Fibroblast of upper back skin (primary cell): ENCODE measurements at places on chromosomes 5 and 9.

DNA sequence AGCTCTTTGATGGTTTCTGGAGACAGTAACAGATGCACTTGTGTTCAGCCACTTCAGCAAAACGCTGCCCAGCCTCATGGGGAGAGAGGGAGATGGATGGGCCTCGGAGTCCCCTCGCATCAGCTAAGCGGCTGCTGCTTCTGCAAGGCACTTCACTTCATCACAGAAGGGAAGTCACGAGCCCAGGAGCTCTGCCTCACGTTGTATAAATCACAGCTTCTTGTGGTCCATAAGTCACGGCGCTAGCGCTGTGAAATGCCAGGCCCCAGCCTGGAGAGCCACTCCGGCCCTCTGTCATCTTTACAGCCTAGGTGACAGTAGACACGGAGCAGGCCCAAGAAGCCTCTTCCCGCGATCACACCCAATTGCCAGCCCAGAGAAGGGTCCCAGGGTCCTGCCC lies 23.4 kb downstream of the DBH start:
- no peak for DNase-seq

GRCh38 chr9:341634-342421 lies 127.2 kb downstream of the DOCK8 start:
- no peak for DNase-seq

GRCh38 chr5:137462816-137463520 lies 36.2 kb downstream of the SPOCK1 start:
- peak; percentile 54 for DNase-seq

GRCh38 chr5:170633235-170634081 lies 129.6 kb downstream of the KCNIP1 start:
- DNase-seq: peak; percentile 93

GRCh38 chr9:19496321-19497050 lies 87.7 kb downstream of the ACER2 start:
- DNase-seq: no peak

DNA sequence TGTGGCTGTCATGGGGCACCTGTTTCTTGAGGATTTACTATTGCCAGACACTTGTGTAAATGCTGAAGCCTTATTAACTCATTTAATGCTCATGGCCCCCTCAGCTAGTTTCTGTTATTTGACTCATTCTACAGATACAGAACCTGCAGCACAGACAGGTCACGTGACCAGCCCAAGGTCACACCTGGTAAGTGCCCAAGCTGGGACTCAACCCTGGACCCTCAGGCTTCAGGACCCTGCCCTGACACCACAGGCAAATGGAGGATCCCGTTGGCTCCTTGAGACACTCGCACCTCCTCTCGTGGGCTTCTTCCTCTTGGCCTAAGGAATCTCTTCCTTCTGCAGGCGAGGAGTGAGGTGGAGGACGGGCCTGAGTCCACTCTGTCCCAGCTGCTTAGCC lies 10.6 kb upstream of the NEURL1B start:
- DNase-seq: no peak

- peak; percentile 40 for DNase-seq
Observed at GRCh38 chr9:137456061-137456863, 2.9 kb downstream of the NSMF start.
